NCI-H2171 (cell line): ENCODE measurements at places on chromosomes 7 and 10.

DNA sequence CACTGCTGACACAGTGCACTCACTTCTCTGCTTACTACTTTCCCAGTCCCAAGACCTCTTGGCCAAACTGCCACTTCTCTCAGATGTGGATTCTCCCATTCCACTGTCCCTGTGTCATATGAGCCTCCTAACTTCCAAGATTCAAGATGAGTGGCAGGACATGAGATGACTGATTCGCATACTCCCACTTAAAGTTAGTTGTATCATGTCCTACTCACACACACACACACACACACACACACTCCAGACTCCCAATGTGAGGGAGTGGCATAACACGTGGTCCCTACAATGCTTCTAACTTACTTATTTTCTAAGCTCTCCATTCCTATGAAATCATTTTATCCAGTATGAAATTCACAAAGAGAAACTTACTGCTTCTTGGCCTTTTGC is 67.0 kb upstream of the CAV2 start:
- DNase-seq = no peak

DNA sequence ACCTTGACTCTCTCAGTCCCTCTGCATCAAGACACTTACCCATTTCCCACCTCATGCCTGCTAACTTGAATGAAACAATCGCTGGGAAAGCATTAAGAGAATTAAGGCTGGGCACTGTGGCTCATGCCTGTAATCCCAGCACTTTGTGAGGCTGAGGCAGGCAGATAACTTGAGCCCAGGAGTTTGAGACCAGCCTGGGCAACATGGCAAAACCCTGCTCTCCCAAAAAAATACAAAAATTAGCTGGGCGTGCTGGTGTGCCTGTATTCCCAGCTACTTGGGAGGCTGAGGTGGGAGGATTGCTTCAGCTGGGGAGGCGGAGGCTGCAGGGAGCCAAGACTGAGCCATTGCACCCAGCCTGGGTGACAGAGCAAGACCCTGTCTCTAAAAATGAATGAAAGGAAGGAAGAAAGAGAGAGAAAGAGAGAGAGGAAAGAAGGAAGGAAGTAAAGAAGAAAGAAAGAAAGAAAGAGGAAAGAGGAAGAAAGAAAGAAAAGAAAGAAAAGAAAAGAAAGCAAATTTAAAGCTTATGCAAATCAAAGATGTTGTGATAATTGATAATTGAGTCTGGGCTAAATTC is 646 bp downstream of the SERPINE1 start:
- DNase-seq = no peak

- DNase-seq = no peak
These were observed 85.9 kb upstream of the IFRD1 start for GRCh38 chr7:112364388-112364787.

DNA sequence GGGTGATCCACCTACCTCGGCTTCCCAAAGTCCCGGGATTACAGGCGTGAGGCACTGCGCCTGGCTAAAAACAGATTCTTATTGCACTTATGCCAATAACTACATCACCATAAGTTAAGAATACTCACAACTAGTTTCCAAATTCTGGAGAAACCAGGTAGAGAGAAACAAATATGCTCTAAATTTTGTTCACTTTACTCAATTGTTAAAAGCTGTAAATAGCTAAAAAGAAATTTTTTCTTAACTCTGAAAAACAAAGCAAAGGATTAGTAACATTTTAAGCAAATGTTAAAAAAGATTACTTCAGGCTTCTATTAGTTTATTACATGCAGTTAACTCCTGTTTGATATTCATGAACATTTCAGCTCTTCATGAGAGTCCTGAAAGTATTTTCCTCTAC is 28.3 kb upstream of the ZMIZ2 start:
- DNase-seq = no peak

GRCh38 chr10:113199459-113199858 is 249.4 kb downstream of the TCF7L2 start:
- DNase-seq = no peak

GRCh38 chr10:20993389-20993788 is 96.3 kb upstream of the NEBL start:
- DNase-seq = no peak

GRCh38 chr7:115043605-115044004 is 121.7 kb downstream of the MDFIC start:
- DNase-seq = no peak

GRCh38 chr7:78081888-78082287 is 283.3 kb downstream of the PHTF2 start:
- DNase-seq = no peak

DNA sequence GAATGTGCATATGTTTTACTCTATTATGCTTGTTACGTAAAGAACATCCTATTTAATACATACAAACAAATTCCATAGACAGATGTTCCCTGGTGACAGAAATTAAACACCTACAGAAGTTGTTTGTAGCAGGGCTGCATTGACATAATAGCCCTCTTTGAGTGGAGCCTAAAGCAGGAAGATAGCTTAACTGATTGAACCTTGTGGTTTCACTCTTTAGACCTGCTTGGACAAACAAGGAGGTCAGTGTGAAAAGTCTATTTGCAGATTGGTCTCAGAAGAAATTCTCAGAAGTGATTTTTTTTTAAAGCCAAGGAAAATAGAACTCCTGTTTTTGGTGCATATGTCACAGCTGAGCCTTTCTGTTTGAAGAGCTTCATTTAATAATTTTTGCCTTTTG is 121.3 kb downstream of the PPP1R9A start:
- DNase-seq = no peak

GRCh38 chr10:14602807-14603533 is 171.7 kb downstream of the FAM107B start:
- no peak for DNase-seq

- DNase-seq = no peak
These were observed 216.8 kb downstream of the PTEN start for GRCh38 chr10:88080213-88080612.

GRCh38 chr7:15228831-15229230 is 326.3 kb upstream of the DGKB start:
- DNase-seq = peak; percentile 58

- DNase-seq = peak; percentile 57
These were observed 8.4 kb downstream of the MLXIPL start for GRCh38 chr7:73615886-73616285.

GRCh38 chr7:85573844-85574243 is 387.0 kb upstream of the SEMA3D start:
- no peak for DNase-seq

GRCh38 chr10:511849-512191 is 177.6 kb downstream of the DIP2C start:
- no peak for DNase-seq

- no peak for DNase-seq
These were observed 48.8 kb upstream of the CARD11 start for GRCh38 chr7:3092468-3092867.

GRCh38 chr7:11478426-11478825 is 353.6 kb downstream of the THSD7A start:
- no peak for DNase-seq

GRCh38 chr10:5942001-5942400 is 35.3 kb downstream of the IL15RA start:
- no peak for DNase-seq

DNA sequence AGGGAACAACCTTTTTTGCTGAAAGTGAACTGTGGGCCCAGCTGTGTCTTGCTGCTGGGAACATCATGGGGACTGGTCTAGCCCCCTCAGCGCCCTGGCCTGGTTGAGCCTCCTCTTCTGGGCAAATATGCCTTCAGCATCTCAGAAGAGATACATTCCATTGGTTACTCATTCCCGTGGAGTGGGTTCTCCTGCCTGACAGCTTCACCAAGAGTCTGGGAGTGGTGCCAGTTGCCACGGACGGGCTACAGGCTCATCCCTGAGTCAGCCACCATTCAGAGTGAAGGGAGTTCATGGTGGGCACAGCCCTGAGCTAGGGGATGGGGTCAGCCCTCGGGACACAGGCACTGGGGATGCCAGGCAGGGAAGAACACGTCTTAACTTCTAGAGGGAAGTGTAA is 81.9 kb downstream of the RAMP3 start:
- no peak for DNase-seq

- no peak for DNase-seq
These were observed 111.7 kb downstream of the PDGFA start for GRCh38 chr7:407721-408539.

GRCh38 chr7:130374507-130374906 is 5.8 kb upstream of the CPA1 start:
- no peak for DNase-seq

DNA sequence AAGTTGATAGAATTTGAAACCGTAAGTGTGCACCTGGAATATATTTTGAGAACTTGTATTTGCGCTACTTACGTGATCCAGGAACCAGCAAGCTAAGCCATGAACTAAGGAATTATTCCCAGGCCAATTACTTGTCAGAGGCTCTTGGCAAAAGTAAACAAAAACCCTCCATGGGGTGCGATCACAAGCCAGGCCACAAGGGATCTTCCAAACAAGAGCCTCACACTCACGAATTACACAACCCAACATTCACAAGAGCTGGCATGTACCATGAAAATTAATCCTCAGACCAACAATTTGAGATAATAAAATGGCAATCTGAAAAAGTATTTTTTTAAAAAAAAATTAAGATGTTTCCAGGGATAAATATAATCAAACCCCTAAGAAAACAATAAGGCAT is 467.0 kb upstream of the AKR1E2 start:
- DNase-seq = no peak

DNA sequence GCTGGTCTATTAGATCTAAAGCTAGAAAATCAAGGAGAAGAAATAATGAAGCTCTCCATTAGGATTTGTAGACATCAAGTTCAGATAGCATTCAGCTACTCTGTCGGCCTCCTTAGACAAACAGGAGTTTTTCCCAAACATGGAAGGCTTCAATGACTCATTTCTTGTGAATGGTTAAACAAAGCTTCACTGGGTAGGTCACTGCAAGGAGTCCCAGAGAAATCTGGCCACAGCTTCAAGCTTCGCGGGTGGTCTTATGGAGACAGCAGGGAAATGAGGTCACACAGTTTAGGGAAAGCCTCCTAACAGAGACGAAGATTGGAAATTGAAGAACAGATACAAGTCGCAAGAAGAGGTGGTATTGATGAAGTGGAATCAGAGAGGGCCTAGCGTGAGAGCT is 22.6 kb upstream of the LRRC72 start:
- no peak for DNase-seq

GRCh38 chr7:94888551-94888950 is 18.8 kb upstream of the PPP1R9A start:
- no peak for DNase-seq

DNA sequence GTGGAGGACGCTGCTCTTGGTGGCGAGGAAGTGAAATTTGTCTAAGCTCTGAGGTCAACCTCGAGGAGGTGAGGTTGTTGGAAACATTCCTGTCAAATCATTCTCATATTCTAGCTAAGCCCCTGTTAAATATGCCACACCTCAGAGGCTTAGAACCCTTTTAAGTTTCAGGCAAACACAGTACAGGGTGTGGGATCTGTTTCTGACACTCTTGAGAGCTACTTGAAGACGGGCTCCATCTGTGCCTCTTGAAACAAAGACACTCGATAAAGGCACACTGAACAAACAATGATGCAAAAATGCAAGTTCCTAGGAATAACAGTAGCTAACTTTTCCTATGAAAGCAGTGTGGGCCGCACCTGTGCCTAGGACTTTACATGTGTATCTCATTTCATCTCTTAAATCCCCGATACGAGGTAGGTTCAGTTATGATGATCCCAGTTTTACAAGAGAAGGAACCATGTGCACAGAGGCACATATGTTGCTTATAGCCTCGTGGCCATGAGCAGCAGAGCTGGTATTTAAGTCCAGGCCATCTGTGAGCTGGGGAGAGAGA is 299.2 kb downstream of the CCDC3 start:
- peak; percentile 55 for DNase-seq

GRCh38 chr7:139873593-139874301 is 44.7 kb downstream of the TBXAS1 start:
- no peak for DNase-seq

DNA sequence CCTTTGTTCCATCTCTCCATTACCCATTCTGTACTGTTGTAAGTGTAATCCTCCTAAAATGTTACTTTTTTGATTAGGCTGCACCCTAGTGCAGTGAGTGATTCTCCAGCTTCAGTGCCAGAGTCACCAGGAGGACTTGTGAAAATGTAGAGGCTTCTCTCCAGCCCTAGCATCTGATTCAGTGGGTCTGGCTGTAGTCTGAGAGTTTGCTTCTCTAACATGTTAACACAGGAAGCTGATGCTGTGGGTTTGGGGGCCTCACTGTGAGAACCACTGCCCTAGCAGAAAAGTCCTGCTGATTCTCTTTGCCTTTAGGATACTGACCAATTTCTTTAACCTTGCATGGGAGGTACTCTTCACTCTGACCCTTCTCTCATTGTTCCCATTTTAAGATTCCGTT is 24.4 kb downstream of the CSGALNACT2 start:
- no peak for DNase-seq

GRCh38 chr10:129552119-129552518 is 85.1 kb downstream of the MGMT start:
- DNase-seq = no peak
